ENCODE measurements at places on chromosomes 2 and 18.

GRCh38 chr18:79785831-79786230 is 11.9 kb upstream of the KCNG2 start:
- DNase-seq, result no peak

GRCh38 chr2:143629340-143629739 is 500.1 kb downstream of the ARHGAP15 start:
- no peak for DNase-seq

DNA sequence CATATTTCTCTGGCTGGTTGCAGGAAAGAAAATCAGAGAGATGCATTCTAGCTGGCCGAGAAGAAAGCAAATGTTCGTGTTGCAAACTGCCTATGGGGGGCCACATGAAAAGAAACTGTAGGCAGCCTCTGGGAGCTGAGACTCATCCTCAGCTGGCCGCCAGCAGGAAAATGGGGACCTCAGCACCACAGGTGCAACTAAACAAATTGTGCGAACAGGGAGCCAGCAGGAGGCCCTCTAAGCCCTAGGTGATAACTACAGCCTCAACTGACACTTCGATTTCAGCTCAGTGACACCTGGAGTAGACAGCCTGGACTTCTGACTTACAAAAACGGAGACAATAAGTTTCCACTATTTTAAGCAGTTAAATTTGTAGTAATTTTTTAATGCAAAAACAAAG is 107.3 kb downstream of the DTNB start:
- DNase-seq, result no peak

DNA sequence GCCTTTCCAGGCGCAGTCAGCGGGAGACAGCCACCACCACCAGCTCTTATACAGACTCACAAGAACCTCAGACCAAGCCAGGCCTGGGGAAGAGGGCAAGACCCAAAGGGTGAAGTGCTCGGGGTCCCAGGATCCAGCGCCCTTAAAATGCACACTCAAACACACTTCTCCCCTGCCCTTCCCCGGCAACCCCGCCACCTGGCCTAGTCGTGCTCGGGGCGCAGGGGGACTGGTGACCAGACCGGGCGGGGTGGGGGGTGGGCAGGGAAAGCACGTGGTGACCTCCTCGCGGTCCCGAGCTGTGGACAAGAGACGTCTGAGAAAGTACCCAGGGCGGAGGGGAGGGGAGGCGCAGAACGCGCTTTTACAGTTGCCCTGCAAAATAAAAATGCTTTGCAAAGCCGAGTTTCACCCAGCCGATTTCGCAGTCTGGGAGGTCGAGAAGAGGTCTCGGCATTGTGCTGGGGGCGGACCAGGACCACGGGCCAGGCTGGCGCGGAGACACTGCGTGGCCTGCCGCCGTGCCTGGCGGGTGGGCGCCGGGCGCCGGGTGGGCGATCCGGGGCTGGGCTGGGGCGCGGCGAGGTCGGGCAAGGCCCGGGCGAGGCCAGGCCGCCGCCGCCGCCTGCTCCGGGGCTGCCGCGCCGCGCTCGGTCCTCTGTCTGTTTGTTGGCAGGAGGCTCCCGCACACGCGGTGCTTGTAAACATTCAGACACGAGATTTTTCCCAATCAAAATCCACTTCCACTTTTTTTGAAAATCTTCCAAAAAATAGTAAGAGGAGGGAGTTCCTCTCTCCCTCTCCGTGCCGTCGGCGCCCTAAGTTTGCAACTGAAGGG is 2.0 kb downstream of the BCL11A start:
- no peak for DNase-seq

- no peak for DNase-seq
These were observed 36.6 kb downstream of the EHBP1 start for GRCh38 chr2:62741954-62742722.

GRCh38 chr2:237883951-237884446 is 24.6 kb downstream of the RAMP1 start:
- DNase-seq, result no peak

GRCh38 chr2:66872081-66872985 is 437.4 kb downstream of the MEIS1 start:
- no peak for DNase-seq

GRCh38 chr2:236579048-236579745 is 9.6 kb downstream of the ACKR3 start:
- no peak for DNase-seq

DNA sequence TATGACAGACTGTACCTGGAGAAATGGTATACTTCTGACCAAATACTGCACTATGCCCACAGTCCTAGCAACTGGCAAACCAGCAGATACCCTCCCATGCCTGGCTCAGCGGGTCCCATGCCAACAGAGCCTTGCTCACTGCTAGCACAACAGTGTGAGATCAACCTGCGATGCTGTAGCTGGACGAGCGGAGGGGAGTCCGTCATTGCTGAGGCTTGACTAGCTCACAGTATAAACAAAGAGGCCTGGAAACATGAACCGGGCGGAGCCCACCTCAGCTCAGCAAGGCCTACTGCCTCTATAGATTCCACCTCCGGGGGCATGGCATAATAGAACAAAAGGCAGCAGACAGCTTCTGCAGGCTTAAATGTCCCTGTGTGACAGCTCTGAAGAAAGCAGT is 93.2 kb upstream of the CAB39 start:
- no peak for DNase-seq

- no peak for DNase-seq
These were observed 458.0 kb downstream of the PARD3B start for GRCh38 chr2:205003288-205003687.

DNA sequence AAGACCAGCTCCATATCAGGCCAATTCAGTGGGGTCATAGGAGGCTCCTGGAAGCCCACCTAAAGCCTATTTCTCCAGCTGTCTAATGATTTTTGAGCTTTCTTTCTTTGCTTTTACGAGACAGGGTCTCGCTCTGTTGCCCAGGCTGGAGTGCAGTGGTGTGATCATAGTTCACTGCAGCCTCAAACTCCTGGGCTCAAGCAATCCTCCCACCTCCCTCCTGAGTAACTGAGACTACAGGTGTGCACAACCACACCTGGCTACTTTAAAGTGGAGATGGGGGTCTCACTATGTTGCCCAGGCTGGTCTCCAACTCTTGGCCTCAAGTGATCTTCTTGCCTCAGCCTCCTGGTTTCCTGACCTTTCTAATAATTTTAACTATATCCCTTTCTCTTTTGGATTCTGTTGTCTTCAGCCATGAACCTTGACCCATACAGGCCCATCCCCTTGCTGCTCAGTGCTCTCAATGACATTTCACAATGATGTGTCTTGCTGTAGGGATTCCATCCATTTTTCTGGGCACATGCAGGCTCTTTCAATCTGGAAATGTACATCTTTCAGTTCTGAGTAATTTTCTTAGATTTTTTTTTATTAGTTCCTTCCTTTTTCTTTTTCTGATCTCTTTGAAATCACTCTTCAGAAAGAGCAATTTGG is 29.7 kb downstream of the GNLY start:
- DNase-seq, result no peak

GRCh38 chr2:164882276-164882675 is 40.7 kb upstream of the COBLL1 start:
- no peak for DNase-seq

GRCh38 chr18:21210278-21210677 is 31.8 kb upstream of the GREB1L start:
- DNase-seq, result no peak

DNA sequence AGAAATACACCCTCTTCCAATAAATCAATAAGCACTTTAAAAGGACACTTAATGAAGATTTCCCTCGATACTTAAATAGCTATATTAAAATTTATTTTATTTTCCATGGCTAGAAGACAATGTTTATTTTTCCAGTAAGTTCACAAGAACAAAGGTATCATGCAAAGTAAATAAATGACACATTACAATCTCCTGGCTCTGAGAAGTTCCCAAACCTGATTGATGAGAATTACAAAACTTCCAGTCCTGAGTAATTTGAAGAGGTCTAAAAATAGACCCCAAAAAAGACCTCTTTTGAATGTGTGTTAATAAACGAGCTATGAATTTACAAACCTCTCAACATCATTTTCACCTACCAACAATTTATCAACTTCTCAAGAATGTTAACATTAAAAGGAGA is 1.5 kb upstream of the PEX13 start:
- DNase-seq, result no peak

DNA sequence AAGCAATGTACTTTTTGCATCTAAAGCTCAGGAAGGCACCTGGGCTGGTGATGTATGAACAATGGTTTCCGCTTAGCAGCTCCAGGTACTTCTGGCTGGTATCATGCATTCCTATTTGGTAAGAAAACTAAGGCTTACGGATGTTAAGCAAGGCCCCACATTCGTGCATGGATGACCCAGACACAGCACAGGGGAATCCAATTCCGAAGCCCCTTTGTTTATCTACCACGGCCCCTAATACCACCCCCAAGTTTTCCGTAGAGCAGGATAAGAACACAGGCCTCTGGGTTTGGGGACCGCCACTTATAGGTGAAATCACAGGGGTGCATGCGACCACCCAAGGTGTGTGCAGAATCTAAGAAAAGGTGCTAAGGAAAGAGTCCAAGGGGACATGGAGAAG is 192.1 kb upstream of the ID2 start:
- DNase-seq, result no peak

DNA sequence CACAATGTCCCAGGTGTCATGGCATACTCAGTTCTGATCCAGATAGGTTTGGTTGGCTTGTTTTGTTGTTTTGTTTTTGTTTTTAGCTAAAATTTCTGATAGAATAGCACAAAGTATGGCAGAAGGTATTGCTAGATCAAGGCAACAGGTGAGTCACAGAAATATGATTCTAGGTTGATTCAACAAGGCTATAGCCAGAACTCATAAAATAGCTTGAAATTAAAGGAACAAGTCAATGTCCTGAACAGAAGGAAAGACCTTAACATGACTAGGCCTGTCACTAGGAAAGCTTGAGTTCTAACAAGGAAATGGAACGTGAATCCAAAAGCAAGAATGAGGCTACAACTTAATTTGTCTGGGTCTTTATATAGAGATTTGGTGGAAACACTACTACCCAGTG is 157.1 kb downstream of the GALNT3 start:
- no peak for DNase-seq

DNA sequence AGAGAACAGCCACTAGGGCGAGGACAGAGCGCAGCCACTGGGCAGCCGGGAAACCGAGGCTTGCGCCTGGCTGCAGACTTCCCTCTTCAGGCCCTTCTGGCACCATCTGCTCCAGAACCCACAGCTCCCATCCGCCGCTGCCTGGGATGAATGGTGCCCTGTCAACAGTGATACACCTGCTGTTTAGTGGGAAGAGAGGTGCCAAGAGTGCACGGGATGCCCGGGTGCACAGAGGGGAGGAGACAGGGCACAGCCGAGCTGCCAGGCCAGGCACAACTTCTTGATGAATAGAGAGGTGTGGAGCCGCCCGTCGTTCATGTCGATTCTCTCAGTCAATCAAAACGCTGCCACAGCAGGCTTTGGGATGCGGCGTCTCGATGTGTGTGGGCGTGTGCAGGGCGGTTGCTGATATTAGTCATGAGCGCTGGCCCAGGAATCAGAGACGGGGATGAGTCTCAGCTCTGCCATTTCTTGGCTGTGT is 39.5 kb downstream of the RRM2 start:
- DNase-seq, result no peak

GRCh38 chr2:106095478-106096298 is 98.4 kb downstream of the UXS1 start:
- DNase-seq, result no peak

GRCh38 chr18:62236252-62236651 is 49.2 kb downstream of the RELCH start:
- no peak for DNase-seq

- no peak for DNase-seq
These were observed 237.3 kb downstream of the PID1 start for GRCh38 chr2:229033816-229034215.

GRCh38 chr2:163692081-163692480 is 43.7 kb downstream of the FIGN start:
- DNase-seq, result no peak

GRCh38 chr2:85661139-85661858 is 6.7 kb downstream of the SFTPB start:
- no peak for DNase-seq

- no peak for DNase-seq
These were observed 30.5 kb downstream of the SLC1A4 start for GRCh38 chr2:65019675-65020195.

DNA sequence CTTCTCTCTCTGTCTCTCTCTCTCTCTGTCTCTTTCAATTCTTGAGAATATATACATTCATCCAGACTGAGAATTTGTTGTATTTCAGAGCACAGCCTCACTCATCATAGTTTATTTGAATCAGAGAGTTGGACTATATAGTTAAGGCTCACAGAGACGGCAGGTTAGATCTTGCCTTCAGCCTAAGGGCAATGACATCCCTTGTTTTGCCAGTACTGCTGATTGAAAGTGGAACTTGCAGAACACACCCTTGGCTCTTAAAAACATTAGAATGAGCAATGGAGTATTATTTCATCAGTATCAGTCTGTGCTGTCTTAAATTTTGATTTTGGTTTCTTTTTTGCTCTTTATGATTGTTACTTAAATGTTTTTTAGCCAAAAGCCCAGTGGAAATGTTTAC is 62.0 kb upstream of the DSG1 start:
- DNase-seq, result no peak

DNA sequence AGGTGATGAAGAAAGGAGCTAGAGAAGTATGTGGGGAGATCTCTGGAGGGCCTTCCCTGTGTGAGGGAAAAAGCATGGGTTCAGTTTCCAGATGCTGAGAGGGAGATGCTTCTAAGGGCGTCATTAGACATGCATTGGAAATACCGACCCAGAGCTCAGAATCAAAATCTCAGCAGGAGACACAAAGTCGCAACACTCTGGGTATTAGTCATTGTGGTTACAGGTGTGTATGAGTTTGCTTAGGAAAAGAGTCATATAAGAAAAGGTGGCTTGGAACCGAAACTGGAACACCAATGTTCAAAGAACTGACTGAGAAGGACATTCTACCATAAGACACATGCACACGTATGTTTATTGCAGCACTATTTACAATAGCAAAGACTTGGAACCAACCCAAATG is 477.1 kb downstream of the FBXO15 start:
- DNase-seq, result no peak

- no peak for DNase-seq
These were observed 25.3 kb upstream of the SNTG2 start for GRCh38 chr2:925309-925708.

DNA sequence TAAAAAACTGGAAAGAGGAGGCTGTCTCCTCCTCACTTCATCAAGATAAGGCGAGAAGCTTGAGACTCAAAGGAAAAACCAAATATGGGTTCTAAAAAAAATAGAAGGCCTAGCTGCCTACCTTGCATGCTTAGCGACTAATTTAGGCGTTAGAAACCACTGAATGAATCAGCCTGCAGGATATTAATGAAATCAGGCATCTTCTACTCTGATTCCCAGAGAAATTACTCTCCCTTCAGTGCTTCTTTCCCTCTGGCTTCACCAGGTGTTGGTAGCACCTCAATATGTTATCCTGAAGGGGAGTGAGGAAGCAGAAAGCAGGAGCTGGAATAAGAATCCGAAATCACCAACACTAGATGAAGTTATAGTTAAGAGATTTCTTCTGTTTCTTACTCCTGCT is 749.8 kb upstream of the NRXN1 start:
- no peak for DNase-seq

DNA sequence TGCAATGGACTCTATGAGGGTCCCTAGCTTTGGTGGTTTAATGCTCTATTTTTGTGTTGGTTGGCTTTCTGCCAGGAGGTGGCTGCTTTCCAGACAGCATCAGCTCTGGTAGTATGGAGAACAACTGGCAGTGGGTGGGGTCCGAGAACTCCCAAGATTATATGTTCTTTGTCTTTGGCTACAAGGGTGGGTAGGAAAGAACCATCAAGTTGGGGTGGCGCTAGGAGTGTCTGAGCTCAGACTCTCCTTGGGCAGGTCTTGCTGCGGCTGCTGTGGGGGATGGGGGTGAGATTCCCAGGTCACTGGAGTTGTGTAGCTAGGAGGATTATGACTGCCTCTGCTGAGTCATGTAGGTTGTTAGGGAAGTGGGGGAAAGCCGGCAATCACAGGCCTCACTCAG is 976.1 kb upstream of the GYPC start:
- no peak for DNase-seq

GRCh38 chr2:162560291-162560690 is 216.4 kb downstream of the GCA start:
- no peak for DNase-seq

Measured in thoracic aorta (tissue), 2 donors.